Fibroblast of skin of scalp (primary cell): ENCODE measurements at places on chromosomes 11 and 22.

GRCh38 chr11:96943970-96944369, 554.2 kb downstream of the JRKL start:
- no peak for DNase-seq

DNA sequence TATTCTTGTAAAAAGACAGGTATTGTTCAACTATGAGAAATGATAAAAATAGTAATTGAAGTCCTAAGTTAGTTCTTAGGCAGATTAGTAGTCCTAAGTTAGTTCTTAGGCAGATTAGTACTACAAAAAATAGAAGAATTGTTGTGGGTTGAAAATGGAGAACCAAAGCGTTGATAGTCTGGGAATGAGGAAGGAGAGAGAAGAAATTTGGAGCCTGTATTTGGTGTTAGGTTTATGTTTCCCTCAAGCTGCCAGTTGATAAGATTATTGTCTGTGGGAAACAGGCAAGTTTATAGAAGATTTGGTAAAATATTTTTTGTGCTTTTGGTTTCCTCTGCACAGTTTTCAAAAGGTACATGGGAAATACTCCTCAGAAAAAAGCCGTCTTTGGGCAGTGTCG, 3.6 kb downstream of the BCO2 start:
- no peak for DNase-seq

GRCh38 chr22:19928207-19928606, 13.4 kb upstream of the COMT start:
- no peak for DNase-seq

GRCh38 chr22:29679316-29679715, 40.5 kb upstream of the CABP7 start:
- DNase-seq, result no peak

- DNase-seq, result peak; percentile 48
Observed at GRCh38 chr11:43278193-43278956, 33.4 kb upstream of the API5 start.

DNA sequence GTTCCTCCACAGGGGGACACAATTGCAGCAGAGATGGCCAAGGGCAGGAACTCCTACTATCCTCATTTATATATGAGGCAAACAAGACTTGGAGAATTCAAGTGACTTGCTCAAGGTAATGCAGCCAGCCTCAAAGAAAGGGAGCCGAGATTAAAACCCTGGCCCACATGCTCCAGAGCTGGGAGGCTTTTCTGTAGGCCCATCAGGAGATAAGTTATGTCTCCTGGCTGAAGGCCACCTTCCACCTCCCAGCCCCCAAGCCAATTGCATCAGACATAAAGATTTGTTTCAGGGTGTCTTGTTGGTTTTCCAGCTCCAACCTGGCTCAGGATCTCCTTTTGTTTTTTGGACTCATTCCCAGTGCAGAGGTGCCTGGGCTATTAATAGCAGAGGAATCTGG, 59.5 kb downstream of the SMIM38 start:
- DNase-seq, result no peak

- peak; percentile 77 for DNase-seq
Observed at GRCh38 chr11:100923555-100923954, 206.1 kb downstream of the PGR start.

DNA sequence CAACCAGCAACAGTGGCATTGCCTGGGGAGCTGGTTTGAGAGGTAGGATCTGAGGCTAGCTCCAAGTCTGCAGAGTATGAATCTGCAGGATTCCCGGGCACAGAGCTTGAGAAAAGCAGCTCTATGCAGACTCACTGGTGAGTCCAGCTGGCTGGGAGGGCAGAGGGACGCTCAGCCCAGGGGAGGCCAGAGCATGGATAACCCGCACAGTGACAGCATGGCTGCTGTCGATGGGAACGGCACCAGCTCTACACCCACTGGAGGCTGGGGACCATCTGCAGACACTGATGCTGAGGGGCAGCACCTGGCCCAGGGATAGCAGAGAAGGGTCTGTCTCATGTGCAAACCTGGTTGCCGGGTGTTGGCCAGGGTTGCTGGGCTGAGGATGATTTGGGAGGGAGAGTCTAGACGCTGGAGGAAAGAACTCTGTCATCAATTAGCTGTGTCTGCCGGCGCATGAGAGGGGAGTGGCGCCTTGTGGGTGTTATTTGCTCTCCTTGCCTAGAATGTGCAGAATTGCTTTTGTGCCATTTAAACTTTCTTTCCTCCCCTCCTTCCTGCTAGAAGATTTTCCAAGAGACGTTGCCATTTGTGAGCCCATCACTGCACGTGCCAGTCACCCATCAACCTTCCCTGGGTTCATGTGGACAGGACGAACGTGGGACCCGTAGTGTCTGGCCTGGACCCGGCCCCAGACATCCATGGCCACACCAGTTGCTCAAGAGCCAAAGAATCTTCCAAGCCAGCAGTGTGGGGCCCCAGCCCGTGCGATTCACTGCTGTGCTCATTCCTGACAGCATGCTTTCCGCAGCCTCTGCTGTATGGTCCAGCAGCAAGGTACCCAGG, 19.1 kb upstream of the LINC01488 start:
- peak; percentile 41 for DNase-seq

DNA sequence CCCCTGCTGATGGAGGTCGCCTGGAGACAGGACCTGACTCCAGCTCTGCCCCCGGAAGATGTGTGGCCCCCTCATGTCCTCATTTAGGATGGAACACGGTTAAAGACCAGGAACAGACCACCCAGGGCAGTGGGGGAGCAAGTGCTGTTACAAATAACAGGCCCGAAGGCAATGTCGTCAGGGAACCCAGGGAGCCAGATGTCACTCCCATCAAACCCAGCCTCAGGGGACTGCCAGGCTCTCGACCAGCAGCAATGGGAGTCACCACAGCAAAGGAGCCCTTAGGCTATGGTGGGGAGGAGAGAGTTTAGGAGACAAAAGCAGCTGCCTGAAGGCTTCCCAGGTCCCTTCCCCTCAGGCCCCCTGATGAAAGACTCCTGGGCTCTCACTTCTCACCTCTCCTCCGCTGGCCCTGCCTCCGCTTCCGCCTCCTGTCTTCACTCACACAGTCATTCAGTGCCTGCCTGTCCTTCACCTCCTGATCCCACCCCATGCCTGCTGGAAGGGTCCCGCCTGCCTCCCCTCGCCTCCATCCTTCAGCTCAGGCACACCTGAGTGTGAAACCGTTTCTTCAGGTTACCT, 4.4 kb downstream of the RPS19BP1 start:
- no peak for DNase-seq

DNA sequence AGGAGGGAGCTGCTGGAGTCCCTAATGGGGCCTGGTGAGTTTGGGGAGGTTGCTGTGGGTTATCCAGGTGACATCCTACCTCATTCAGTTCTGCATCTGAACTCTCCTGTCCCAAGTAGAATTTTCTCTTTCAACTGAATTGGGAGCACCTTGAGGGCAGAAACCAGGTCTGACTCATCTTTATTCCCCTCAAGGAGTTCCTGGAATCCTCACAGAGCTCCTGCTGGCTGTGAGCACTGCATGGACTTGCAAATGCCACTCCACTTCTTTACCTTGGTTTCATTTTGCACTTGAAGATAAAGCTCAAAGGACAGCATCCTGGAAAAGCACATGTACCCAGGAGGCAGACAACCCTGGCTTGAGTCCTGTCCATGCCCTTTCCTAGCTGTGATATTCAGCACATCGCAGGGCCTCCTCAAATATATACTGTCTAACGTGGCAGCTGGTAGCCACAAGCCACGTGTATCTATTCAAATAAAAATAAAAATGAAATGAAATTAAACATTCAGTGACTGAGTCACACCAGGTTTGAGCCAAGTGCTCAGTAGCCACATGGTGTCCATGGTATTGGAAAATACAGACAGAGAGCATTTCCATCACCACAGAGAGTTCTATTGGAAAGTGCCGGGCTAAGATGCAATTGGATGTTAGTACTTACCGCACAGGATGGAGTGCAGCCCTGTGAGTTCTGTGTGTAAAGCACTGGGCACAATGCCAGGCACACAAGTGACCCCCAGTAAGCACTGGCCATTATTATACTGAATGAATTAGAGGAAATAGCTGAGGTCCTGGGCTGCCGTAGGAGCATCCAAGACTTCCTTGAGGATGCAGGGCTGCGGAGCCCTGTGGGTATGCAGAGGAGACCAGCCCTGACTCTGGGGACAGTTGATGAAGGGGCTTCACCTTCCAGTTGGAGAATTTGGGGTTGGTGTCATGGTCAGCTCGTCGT, 149.0 kb downstream of the PKNOX2 start:
- no peak for DNase-seq

- DNase-seq, result no peak
Observed at GRCh38 chr11:119368121-119369034, 13.1 kb downstream of the USP2 start.

DNA sequence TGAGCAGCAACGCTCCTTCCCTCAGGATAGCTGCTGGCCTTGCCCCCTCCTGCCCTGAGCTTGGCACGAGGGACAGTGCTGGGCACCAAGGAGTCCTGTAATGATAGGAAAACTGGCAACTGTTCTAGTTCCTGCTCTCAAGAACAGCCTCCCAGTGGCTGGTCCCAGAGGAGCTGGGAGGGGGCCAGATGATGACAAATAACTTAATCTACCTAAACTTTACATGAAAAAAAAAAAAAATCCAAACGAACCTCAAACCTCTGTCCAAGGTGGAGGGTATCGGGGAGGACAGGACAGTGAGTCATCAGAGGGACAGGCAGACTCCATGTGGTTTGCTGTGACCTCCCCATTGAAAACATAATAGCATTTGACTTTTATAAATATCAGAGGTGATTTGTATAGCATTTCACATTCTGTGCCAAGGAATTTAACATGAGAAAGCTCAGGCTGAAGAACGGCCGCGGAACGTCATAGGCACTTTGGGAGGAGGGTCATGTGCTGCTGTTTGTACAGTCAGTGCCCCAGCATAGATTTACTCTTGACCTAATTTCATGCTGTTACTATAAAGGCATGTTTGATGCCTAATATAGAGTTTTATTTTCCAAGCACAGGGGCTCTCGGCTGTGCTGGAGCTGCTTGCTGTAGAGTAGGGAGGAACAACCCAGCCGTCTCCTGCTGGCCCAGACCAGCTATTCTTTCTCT, 98.2 kb upstream of the NNMT start:
- peak; percentile 44 for DNase-seq
